ENCODE measurements at places on chromosomes 12 and 14.

DNA sequence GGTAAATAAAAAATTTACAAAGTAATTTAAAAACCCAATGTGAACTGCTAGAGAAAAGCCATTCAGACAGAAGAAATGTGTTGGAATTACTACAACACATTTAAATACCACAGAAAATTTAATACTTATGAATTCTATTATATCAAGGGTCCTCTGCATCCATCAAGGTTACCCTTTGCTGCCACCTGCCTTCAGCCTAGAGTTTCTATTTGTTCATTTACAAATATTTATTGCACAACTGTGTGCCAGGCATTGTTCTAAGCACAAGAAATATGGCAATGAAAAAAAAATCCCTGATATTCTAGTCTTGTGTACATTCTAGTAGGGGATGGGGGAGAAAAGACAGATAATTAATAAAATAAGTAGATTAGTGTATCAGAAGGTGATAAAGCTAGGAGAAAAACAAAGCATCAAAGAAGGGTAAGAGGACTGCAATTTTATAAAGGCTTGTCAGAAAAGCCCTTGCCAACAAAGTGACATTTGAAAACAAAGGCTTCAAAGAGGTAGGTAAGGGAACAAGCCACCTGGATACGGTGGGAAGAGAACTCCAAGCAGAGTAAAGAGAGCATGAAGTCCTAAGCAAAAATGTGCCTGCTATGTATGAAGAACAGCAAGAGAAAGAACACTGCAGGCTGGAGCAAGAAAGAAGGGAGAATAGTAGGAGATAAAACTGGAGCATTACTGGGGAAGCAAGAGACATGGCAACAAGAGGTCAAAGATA lies 59.1 kb upstream of the SLC6A13 start:
- DNase-seq, result no peak

- DNase-seq, result no peak
Observed at GRCh38 chr12:88934163-88934747, 354.0 kb upstream of the KITLG start.

DNA sequence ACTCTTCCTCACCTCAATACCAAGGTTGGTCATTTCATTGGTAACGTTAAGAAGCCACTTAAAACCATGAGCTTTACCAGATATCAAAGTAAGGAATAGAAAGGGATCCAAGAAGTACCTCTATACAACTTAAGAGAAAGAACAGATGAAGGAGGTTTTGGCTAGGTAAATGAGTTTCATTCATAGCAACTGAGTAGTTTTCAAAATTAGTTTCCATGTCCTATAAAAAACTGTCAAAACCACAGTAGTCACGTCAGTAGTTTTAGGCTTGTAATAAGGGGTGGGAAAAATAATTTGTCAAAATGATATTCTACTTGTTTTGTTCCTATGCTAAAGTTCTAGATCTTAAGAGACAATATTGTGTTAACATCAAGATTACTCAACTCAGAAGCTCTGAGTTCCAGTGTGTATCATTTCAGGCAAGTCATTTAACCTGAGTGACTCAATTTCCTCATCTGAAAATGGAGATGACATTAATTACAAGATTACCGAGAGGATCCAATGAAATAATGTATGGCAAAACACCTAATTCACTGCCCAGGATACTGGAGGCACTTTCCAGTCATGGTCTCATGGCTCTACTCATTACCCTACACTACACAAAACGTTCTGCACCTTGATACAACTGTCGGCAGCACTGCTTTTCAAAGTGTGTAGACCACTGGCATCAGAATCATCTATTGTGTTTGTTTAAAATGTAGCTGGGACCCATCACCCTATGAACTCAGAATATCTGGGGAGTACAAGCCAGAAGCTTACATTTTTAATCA lies 24.1 kb upstream of the SLC6A13 start:
- DNase-seq, result no peak

- DNase-seq, result no peak
Observed at GRCh38 chr12:41881891-41882805, 262.5 kb downstream of the GXYLT1 start.

GRCh38 chr14:36363704-36364103 lies 43.3 kb upstream of the MBIP start:
- DNase-seq, result no peak

- no peak for DNase-seq
Observed at GRCh38 chr14:92930737-92931602, 8.0 kb downstream of the CHGA start.

- no peak for DNase-seq
Observed at GRCh38 chr12:25705261-25705660, 152.2 kb upstream of the LMNTD1 start.

DNA sequence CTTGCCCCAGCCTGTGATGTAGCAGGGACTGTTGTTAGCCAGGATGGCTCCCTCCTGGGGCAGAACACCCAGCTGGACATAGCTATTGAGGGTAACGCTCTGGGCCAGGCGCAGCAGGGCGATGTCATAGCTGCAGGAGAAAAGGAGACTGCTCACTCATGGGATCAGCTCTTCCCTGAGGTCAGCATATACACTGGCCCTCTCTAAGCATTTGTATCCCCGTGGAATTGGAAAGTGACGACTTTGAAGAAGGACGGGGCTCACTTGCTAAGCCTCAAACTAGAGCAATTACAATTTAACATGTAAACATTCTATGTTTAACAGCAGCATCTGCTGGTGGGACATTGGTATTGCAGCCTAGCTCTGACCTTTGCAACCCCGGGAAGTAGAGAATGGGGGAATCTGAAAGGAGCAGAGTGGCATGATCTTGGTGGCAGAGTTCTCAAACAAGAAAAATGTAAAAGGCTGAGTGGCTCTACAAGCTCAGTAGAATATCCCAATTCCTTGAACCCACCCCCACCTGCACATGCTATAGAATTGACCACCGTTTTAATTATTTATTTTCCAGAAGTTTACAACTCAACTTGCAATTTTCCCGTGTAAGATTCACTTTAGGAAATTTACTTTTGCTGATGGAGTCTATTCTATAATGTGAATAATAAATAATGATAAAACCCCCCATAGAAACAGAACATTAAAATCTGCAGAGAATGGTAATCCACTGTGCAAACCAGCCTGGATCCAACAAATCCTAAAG lies 5.0 kb downstream of the CELA1 start:
- peak; percentile 32 for DNase-seq
